Stimulated activated CD8-positive, alpha-beta memory T cell treated with anti-CD3 and anti-CD28 coated beads, Interleukin-7, amount 100 ng/mL, for 1 hour (primary cell): ENCODE measurements at places on chromosomes 7 and 10.
A peak's percentile ranks its signal among the peaks of the same experiment; 100 is the strongest.

DNA sequence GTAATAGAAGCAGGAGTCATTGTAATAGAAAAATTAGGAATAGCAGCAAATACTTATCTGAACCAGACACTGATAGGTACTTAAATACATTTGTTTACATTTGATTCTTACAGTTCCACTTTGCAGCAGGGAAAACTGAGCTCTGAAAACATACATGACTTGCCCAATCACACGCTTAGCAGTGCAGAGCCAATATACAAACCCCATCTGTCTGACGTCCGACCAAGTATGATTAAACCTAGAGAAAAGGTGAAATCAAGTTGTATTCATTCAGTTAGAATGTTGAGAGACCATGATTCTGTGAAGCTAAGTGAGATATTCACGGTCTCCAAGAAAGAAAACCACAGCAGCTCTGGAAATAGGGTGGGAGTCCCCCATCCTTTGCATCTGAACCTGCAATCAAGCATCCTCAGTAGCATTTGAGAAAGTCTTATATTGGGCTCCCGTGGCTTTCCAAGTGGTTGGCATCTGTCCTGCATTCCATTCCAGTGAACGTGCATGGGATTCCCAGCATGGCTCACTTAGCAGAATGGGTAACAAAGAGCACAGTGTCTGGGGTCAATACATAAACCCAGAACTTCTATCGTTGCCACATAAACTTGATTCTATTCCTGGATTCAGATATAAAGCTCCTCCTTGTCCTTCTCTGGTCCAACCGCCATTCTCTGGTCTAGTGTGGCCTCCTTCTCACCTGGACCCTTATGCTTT, 148.7 kb upstream of the RSU1 start:
- no peak for DNase-seq

- no peak for DNase-seq
Observed at GRCh38 chr10:5893321-5893720, 3.3 kb downstream of the FBH1 start.

DNA sequence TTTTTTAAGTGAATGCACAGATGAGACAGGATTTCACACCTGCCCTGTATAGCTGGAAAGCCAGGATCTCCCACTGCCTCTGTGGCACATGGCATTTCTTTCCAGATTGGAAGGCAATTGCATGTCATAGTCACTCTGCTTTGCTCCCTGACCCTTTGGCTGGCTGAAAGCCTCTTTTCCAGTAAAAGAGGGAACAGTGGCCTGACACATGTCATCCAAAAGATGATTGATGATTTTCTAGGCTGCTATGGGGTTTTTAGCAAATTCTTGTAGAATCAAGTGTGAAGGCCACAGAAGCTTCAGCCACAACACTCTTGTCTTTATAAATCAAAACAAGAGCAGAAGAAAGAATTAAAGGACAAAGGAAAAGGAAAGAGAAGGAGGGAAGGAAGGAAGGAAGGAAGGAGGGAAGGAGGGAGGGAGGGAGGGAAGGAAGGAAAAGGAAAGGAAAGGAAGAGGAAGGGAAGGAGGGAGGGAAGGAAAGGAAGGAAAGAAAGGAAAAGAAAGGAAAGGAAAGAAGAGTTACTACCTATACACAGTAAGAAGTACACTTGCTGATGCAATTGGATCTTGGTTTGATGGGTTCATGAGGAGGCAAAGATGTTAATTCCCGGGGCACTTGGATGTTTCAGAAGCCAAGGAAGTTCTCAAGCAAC, 158.9 kb upstream of the FRMD4A start:
- no peak for DNase-seq

DNA sequence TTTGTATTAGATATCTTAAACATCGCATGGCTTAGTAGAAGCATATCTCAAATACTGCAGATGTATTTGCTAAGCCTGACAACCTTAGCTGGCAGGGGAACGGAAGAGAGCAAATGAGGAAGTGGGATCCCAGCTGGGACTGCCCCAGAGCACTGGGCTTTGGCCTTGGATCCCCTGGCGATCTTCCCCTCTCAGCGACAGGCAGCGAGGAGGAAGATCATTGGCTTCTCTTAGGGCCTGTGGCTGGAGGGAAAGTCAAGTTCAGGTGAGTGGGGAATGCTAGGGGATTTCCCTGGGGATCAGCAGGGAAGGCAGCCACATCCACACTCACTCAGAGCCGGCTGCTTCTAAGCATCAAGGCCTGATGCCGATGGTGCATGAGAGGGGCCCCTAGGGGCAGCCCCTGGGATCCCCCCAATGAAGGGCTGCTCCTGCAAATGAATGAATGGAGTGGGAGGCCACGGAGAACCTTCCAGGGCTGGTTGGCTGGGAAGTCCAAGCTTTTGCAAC, 42.0 kb downstream of the LYZL2 start:
- no peak for DNase-seq

DNA sequence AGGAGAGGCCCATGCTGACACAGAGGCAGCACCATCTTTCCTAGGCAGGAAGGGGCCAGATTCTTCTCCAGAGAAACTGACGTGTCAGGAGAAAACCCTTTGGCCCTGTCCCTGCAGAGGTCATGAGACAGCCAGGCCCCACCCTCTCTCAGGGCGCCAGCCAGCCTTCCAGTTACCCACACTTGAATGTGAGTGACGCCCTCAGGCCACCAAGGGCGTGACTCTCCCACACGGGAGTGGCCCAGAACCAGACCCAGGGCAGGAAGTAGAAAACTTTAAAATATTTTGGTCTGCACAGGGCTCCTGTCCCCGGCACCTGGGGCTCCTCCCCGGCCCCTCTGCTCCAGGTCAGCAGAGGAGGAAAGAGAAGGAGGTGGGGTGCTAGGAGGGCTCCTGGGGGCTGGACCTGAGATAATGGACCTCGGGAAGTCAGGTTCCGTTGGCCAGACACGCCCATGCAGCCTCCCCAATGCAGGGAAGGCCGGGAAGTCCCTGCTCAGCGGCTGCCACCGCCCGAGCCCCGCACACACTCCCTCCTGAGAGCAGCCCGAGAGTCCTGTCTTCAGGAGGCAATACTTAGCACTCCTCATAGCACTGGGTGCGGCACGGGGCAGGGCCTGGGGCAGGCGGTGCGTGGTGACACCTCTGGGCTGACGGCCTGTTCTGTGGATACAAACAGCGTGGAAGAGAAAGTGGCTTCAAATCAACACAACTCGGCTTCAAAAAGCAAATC, 67.0 kb upstream of the CFAP46 start:
- DNase-seq = no peak

- no peak for DNase-seq
Observed at GRCh38 chr7:28598586-28598985, 186.3 kb downstream of the CREB5 start.

GRCh38 chr7:92647652-92648051, 57.5 kb upstream of the FAM133B start:
- no peak for DNase-seq

DNA sequence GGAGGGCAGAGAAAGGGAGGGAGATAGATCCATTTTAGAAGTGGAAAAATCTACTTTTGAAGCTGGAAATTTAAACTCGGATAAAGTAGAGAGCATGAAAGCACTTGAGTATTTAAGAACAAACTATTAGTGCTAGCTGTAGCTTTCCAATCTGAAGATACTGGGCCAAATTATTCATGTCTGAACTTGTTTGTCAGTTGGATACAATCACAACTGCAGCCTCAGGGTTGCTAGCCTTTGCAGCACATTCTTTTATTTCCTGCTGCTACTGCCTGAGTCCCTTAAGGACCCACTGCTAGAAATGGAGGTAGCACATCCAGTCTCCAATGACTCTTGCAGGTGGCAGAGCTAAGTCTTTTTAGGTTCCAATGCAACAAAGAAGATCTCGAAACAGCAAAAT, 8.3 kb upstream of the SLC25A13 start:
- no peak for DNase-seq

- DNase-seq = peak; percentile 10
Observed at GRCh38 chr10:28241741-28242399, 61.0 kb downstream of the MPP7 start.

DNA sequence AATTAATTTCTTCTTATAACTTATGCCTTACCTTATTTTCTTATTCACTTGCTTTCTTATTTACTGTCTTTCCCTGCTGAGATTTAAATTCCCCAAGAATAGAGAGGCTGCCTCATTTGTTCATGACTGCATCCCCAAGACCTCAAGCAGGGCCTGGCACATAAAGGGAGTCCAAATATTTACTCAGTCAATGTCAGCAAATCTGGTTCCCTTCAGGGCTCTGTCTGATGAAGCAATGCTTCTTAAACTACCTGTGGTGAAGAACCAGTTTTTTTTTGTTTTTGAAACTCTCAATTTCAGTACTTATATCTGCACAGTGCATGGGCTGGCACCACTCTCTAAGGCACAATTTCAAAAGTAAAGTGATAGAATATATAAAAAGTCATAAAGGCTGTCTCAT, 4.7 kb downstream of the ZNF239 start:
- DNase-seq = no peak

GRCh38 chr7:105369944-105370343, 18.8 kb downstream of the SRPK2 start:
- DNase-seq = no peak

DNA sequence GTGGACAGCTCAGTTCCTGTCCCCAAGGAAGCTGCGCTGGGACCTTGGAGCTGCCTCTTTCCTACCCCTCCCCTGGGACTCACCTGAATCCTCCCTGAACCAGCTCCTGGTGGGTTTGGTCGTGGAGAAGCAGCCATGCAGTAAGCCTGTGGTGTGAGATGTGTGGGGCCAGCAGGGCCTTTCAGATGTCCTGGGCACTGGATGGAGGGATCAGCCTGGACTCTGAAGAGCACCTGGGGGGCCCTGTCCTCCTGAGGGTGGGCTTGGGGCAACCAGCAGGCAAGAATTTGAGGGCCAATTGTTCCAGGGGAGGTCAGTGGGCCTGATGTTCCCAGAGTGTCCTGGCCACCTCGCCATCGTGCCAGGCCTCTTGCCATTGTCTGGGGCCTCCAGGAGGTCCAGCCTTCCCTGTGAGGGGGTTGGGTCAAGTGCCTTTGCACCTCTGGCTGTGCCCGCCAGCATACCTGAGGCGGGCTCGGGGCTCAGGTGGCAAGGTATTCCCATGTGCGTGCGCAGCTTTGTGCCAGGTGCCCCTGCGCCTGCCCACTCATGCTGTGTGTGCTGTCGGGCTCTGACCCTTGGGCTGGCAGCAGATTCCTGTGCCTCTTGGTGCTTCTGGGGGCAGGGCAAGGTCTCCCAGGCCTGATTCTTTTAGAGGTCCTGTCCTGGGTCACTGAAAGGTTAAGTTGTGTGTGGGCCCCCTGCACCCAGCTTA, 7.3 kb downstream of the TRIM8 start:
- DNase-seq = no peak

DNA sequence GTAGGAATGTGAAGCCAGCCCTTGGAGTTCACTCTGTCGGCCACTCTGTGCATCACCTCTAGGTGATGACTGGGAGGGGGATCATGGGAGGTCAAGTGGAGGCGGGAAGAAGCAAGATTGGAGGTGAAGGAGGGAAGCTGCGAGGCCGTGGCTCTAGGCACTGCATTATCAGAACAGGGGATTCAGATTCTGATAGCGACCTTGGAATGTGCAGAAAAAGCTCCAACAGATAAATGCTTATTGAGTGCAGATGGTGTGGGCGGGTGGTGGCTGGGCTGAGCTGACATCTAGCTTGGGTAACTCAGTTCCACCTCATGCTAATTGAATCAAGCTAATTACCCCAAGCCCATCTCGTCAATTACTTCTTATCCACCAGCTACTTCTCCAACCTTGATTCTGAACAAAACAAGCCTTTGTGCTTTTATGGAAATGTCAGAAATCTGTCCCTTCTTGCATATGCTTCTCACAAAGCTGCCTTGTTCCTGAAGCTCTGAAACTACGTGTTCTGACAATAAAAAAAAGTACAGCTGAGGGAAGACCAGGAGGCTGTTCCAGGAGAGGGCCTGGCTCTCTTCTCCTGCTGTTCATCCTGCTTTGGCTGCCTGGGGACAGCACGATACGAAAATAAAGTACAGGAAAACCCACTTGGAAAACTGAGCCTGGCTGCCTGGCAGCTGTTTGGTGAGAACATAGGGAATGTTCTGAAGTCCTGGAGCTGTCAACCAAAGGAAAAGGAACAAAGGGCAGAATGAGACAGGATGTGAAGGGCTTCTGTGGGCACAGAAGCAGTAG, 27.5 kb downstream of the STRA8 start:
- DNase-seq = no peak

- DNase-seq = no peak
Observed at GRCh38 chr7:73830681-73831583, at the start of gene CLDN4. CLDN4 (plus strand) TSS chr7:73830996; CDS start chr7:73831202, 206 bp downstream.

GRCh38 chr10:127968659-127969058, 61.8 kb downstream of the PTPRE start:
- DNase-seq = no peak

- DNase-seq = no peak
Observed at GRCh38 chr7:21616796-21617436, 74.1 kb downstream of the DNAH11 start.

DNA sequence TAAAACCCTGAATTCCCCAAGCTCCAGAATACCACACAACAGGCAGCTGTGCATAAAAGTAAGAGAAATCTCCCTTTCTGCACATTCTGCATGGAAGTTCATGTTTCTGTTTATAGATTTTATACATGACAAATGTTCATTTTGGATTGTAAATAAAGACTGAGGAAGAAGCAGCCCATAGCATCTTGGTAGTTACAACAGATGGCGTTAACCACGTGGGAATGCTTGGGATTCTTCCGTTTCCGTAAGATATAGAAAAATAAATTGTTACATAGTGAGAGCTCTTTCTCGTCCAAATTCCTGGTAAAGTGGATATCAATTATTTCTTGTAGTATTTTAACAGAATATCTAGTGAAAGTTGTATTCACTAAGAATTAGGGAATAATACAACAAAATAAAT, 1016.5 kb downstream of the GRM8 start:
- DNase-seq = no peak

- no peak for DNase-seq
Observed at GRCh38 chr7:105213611-105214010, 175.1 kb downstream of the SRPK2 start.

GRCh38 chr7:148831782-148832181, 52.3 kb downstream of the EZH2 start:
- DNase-seq = no peak

DNA sequence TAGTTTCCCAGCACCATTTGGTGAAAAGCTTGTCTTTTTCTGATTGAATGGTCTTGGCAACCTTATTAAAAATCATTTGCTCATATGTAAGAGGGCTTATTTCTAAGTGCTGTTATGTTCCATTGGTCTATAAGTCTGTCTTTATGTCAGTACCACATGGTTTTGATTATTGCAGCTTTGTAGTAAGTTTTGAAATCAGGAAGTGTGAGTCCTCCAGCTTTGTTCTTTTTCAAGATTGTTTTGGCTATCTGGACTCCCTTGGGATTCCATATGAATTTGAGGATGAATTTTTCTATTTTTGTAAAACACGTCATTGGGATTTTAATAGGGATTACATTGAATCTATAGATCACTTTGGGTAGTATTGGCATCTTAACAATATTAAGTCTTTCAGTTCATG, 5.4 kb downstream of the KIF11 start:
- DNase-seq = no peak

- no peak for DNase-seq
Observed at GRCh38 chr10:131126321-131127137, 185.0 kb downstream of the TCERG1L start.

GRCh38 chr7:88243345-88243909, 23.6 kb upstream of the SRI start:
- DNase-seq = no peak

- no peak for DNase-seq
Observed at GRCh38 chr10:112528235-112528634, 81.2 kb downstream of the VTI1A start.
